Pons (tissue), 1 donor: ENCODE measurements at places on chromosomes 1 and 21.

GRCh38 chr1:41293779-41294178 is 51.7 kb upstream of the SCMH1 start:
- DNase-seq: no peak

- peak; percentile 77 for DNase-seq
Observed at GRCh38 chr1:33410091-33410701, 20.7 kb downstream of the PHC2 start.

DNA sequence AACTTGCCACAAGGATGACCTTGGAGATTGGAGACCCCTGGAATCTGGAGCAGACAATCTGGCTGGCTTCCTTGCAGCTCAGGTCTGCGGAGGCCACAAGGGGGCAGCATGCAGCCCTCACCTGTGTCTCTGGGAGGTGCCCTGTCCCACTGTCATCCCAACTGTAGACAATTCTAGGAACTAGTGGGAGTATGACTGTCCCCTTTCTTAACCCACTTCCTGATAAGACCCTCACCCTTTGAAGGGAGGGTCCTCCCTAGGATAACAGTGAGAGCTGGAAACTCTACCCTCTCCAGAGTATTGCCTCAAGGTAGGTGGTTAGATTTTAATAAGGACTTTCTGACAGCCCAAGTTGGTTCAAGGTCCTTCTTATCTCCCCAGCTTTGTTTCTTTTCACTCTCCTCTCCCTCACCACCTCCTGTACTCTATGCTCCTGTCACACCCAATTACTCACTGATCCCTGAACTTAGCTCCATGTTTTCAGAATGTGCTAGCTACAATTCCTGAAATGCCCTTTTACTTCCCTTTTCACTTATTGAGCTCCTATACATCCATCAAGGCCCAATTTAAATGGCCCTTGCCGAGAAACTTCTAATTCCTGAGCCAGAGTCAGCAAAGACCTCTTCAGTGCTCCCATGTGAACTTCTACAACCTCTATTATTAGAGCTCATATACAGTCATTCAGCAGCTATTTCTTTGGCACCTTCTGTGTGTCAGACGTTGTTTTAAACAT is 9.2 kb upstream of the KCNQ4 start:
- peak; percentile 15 for DNase-seq

DNA sequence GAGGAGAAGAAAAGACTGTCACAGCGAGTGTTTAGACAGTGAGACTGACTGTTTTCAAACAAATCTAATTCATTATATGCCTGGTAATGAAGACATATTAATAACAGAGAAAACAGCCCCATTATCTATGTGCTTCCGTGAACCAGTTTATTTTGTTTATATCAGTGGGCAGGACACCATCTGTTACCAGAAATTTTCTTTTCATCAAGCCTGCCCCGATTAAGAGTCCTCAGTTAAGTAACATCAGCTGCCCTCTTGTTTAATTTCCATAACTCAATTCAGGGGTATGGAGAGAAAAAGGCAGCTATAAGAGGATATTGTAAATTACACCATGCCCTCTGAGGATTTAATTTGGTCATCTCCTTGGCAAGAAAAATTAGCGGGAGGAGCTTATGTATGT is 94.0 kb downstream of the TMEM200B start:
- no peak for DNase-seq

- DNase-seq: peak; percentile 44
Observed at GRCh38 chr21:29175408-29176134, 45.1 kb downstream of the MAP3K7CL start.

DNA sequence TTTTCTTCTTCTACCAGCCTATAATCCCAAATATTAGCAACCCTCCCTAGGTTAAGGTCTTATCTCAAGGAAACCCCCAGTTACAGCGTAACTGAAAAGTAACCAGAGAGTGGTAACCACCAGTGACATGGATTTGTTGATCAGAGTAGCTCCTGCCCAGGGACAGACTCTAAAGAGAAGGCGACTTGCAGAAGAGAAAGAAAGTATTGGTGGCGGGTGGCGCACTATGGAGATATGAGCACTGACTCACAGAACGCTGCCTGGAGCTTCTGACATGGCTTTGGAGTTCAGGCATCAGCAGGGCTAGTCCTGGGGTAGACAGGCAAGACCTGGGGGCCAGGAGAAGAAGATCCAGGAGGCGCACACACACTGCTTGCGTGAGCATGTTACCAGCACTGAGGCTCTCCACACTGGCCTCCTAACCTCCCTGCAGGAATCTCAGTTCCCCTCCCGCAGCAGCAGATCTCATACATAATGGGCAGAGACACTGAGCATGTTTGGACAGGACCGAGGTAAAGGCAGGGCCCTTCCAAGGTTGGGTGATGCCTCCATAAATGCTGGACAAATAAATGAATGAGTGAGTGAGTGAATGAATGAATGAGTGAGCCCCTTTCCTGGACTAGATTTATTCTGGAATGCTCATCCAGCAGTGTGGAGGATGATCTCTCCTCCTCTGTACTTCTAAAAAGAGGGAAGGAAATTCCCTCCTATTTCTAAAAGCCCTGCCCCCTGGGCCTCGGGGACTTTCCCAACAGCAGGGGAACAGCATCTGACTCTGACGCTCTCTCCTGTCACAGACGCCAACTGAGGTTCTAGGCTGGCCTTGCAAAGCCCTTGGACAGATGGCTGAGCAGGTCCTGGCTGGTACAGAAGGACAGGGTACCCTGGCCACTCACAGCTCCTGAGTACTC is 175.5 kb downstream of the CLIC6 start:
- peak; percentile 34 for DNase-seq

GRCh38 chr1:101996825-101997465 is at the start of gene OLFM3:
TSS of gene OLFM3 (minus strand) at chr1:101996926.
- DNase-seq: no peak

DNA sequence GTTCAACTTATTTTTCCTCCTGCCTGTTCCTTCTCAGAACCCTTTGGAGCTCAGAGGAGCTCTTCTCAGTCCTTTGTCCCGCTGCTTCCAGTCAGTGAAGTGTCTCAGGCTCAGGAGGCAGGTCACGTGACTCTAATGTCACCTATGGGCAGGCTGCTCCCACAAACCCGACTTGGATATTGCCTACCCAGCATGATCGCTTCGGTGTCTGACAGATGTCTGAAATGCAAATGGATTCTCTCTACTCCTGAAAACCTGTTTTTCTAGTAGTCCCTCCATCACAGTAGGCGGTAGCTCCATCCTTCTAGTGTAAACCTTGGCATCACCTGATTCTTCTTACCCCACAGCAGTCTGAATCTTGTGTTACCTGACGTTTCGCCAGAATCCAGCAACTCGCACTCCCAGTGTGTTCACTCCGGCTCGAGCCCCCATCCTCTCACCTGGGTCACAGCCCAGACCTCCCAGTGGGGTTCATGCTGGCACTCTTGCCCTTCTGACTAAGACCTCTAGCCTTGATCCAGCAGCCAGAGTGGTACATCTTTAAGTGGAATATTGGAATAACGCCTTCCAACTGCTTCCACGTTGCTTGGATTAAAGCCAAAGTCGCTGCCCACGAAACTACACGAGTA is 5.4 kb downstream of the PADI6 start:
- no peak for DNase-seq

GRCh38 chr1:85867189-85867588 is 159.0 kb upstream of the ZNHIT6 start:
- no peak for DNase-seq

- no peak for DNase-seq
Observed at GRCh38 chr1:12634156-12634555, 9.7 kb upstream of the AADACL4 start.

GRCh38 chr1:230073371-230074035 is 6.5 kb downstream of the GALNT2 start:
- DNase-seq: peak; percentile 60

- no peak for DNase-seq
Observed at GRCh38 chr1:85628791-85629531, 48.4 kb downstream of the CCN1 start.

DNA sequence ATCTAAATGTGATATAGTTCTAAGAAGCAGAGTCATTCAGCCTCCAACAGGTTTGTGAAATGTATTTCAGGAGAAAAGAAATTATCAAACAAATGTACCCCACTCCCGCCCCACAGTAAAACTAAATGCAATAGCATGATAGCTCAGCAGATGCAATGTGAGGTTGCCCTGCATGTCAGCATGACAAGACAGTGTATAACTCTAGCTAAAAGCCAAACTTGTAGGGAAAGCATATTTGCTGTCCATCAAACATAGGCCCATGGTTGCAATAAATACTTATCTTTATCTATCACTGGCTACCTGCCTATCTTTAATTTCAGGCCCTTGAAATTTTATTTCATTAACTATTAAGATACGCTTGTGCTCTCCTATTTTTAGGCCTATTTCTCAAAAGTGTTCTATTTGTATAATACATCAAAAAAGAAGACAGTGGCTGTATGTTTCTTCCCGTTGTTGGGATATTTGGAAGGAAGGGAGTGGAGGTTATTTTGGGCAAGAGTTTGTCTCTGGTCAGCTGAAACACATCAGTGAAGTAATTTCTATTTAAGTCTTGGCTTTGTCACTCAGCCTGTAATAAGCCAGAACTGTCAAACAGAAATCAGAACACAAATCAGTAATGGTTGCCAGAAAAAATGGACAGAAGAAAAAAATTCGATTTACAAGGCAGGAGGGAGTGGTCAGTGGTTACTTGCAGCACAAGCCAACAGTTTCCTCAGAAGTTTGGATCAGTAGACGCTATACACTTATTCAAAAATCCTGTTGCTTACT is 307.4 kb upstream of the ADGRL2 start:
- DNase-seq: no peak

- no peak for DNase-seq
Observed at GRCh38 chr1:100100202-100100601, 32.5 kb downstream of the SASS6 start.

GRCh38 chr1:3077081-3077480 is 8.1 kb downstream of the PRDM16 start:
- DNase-seq: no peak

GRCh38 chr1:203839081-203839480 is 22.3 kb upstream of the SNRPE start:
- no peak for DNase-seq

GRCh38 chr1:177995369-177995768 is 25.5 kb upstream of the SEC16B start:
- DNase-seq: no peak

DNA sequence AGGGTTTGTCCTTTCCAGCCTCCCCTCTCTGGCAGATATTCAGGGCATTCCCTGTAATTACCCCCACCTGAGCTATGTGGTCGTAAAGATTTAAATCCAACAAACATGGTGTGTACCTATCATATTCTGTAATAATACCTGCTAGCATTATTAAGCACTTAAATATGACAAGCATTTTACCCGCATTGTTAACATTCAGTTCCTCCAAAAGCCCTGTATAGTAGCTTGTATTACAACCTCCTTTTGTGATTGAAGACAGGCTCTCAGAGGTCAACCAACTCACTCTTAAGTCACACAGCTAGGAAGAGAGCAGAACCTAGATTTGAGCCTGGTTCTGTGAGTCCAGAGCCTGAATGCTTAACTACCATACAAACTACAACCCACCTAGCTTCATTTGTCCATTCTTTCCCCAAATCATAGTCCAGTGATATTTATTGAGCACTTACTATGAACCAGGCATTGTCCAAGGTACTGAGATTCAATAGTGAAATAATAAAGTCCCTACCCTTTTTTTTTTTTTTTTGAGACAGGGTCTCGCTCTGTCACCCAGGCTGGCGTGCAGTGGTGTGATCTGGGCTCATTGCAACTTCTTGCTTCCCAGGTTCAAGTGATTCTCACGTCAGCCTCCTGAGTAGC is 13.8 kb upstream of the KDM4A start:
- DNase-seq: no peak

DNA sequence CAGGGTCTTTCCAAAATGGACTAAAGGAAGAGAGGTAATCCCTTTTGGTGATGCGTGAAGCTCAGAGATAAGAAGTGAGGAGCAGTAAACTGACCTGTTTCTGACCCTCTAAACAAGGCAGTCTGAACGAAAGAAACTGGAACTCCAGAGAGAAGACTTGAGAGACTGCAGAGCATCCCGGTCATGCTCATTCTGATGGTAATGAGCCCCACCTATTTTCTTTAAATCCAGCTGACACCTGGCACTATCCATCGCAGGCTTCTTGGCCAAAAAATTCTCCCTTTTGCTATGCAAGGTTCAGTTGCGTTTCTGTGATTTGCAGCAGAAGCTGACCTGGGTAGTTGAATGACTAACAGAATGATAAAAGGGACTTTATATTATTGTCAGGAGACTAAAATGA is 105.9 kb upstream of the KCNK2 start:
- no peak for DNase-seq

DNA sequence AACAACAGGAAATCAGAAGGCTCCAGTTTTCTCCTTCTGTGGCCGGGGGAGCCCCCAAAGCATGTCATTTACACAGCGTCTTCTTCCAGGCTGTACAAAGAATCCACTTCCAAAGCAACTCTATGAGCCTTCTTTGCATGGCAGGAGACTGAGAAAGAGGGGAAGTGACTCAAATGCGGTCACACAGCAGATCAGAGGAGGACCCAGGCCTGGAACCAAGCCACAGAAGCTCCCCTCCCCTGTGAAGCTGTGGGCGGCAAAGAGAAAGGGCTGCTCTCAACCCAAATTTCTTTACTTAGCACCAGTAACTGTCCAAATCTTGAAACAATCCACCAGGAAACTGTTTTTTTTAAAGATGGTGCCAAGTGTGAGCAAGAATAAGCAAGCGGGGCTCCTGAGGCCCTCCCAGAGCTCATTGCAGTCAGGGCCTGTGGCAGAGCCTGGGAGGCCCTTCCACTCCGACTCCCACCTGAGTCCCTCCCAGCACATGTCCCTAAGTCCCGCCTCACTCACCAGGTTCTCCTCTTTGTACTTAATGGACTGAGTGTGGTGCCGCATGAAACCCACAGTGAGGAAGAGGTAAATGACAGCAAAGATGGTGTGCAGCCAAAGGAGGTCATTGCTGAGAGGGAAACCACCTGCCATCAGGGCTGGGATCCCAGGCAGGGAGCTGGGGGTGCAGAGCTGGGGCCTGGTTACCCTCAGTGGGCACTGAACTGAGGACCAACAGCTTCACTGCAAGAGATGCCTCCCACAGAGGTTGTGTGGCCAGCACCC is 15.9 kb downstream of the TMEM63A start:
- DNase-seq: no peak

- no peak for DNase-seq
Observed at GRCh38 chr1:39484564-39484963, 6.9 kb upstream of the BMP8A start.

GRCh38 chr1:17260264-17260663 is 11.4 kb downstream of the PADI3 start:
- DNase-seq: no peak

GRCh38 chr1:1437033-1437903 is 1.8 kb downstream of the VWA1 start:
- no peak for DNase-seq

GRCh38 chr1:167726008-167726407 is 4.2 kb downstream of the MPZL1 start:
- no peak for DNase-seq

DNA sequence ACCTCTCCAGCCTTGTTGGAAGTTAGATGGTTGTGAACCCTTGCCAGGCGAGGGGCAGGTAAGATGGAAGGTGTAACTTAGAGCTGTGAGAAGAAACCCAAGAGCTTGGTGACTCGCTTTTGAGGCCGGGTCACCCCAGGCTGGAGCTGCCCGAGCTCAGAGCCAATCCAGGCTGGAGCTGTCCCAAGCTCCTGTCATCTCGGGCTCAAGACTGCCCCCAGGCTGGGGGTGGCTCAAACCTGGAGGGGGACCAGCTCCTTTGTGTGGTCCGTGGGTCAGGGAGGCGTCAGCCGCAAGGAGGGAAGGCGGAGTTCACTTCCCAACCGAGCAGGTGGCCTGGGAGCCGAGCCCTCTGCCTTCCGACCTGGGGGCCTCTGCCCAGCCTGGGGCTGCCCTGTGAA is 2.0 kb downstream of the HUNK start:
- no peak for DNase-seq

- DNase-seq: no peak
Observed at GRCh38 chr1:159925719-159926078, 392 bp upstream of the TAGLN2 start.
